ENCODE measurements at places on chromosomes 12 and 14.

- DNase-seq, result no peak
Measured at GRCh38 chr12:107818984-107819383, 44.5 kb downstream of the ASCL4 start.

DNA sequence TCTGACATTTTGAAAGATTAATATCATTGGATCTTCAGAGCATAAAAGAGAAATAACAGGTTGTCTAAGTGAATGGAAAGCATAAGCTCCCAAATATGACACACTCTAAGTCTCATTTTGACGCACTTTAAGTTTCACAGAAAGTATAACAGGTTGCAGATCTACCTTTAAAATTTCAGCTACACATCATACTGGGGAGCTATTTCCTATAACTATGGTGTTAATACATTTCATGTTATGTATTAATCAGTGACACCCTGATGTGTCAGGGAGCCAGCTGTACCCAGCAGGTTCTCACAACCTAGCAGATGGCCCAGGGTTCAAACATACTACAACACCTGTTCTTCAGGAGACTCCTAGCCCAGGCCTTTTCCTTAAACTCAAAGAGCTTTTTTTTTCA lies 31.1 kb upstream of the TMX1 start:
- peak; percentile 94 for DNase-seq

- no peak for DNase-seq
Measured at GRCh38 chr14:68506645-68507419, 286.0 kb downstream of the ZFP36L1 start.

DNA sequence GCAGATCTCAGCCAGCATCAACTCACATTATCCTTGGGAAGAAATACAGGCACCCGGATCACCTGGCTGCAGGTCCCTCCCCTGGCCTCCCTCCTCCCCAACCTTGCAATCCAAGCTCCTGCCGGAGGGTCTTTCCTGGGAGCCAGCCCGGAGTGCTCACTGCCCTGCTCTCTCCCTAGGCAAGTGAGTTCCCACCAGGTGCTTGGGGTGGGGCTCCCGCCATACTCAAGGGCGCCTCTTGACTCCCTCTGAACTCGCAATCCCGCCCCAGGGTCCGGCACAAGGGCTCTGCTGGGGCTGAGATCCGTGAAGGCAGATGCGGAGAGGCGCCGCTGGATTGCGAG lies 1.2 kb upstream of the CEP170B start:
- no peak for DNase-seq

DNA sequence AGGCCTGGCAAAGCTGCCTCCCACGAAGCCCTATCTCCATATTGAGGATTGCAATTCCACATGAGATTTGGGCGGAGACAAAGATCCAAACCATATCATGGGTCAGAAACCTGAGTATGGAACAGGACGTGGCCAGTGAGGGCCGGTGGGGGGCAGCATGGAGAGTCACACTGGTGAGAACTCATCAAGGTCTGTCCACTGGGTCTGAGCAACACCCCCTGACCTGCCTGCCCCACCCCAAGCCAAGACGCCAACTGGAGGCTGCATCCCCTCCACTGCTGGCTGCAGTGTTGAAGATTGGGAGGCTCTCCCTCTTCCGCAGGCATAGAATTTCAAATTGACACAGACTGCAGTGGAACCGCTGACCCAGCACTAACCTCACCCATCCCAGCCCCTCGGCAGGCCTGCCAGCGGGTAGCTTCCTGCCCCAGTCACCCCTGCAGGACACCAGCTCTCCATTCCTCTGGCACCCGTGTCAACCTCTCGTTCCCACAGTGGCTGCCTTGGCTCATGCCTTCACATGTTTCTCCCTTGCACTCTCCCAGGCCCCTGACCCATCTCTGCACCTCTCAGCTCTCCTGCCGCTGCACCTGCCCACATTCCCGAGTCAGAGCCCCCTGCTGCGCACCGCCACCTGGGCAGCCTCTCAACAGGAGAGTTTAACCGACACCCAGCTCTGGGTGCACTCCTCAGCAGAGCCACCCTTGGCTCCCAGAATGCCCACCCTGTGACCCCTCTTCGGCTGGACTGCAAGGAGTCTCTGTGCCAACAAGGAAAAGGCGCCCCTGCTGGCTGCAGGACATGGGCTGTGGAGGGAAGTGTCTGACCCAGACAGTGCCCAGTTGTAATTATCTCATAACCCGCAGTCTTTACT lies 45.2 kb upstream of the PPP2R5C start:
- DNase-seq, result no peak

DNA sequence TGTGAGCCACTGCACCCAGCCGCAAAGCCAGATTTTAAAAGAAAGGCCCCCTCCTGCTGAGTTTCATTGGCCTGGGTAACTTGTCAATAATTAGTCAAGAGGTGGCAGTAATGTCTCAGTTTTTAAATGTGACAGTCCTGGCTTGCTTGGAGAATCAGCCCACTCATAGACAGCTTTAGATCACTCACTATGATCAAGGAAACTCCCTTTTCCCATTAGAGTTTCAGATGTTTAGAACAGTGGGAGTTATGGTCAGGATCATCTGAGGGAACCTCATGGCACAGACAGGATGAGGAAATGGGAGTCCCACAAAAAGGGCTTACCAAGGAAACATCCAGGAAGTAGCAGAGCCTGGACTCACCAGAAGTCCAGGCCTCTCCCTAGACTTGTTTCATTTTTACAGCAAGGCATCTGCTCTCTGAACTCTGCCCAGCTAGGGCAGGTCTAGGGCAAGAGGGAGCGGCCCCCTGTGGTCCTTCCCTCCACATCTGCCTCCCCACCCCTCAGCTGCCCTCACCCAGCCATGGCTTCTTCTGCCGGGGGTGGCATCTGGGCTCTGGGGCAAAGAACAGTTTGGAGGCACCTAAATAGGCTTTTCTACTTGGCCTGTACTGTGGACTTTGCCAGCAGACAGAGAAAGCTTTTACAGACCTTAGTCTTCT lies 11.2 kb downstream of the BCL2L14 start:
- DNase-seq, result no peak

- no peak for DNase-seq
Measured at GRCh38 chr14:78498062-78498595, 328.0 kb downstream of the NRXN3 start.

- peak; percentile 22 for DNase-seq
Measured at GRCh38 chr14:29982993-29983392, 55.3 kb upstream of the PRKD1 start.

GRCh38 chr12:106897981-106898901 lies 57.5 kb upstream of the TMEM263 start:
- no peak for DNase-seq

GRCh38 chr14:63893701-63894458 lies 41.1 kb downstream of the SYNE2 start:
- no peak for DNase-seq

DNA sequence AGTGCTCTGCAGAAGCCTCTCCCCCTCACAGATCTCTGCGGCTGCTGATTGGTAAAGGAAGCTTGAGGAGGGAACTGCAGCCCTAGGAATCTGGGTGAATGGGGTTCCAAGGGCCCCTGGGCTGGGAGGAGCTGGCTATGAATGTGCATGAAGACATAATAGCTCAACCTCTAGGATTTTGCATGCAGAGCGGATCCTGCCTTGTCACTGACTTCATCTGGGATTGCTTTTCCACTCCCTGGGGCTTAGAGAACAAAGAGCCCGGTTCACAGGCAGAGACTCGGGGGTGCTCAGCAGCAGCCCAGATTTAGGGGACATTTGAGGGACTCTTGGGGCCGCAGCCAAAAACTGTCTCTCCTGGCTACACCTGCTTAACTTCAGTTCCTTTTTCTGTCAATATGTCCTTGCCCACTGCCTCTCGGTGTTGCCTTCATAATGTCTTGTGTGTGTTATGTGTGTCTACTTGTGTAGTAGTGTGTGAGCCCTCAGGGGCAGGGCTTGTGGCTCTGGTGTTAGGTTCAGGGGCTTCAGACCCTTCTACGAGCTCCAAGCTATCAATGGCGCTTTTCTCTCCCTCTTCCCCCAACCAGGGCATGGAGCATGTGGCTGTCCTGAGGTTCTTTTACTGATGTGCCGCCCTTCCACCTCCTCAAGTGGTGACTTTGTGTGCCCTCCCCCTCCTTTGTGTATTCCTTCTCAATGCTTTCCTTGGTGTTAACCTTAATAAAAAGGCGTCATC lies 1.9 kb downstream of the CCDC184 start:
- no peak for DNase-seq

- no peak for DNase-seq
Measured at GRCh38 chr12:1835211-1836131, 15.1 kb downstream of the LRTM2 start.

GRCh38 chr12:48998497-48999353 lies 450 bp downstream of the DDN start:
- DNase-seq, result no peak

Measured in NCI-H524 treated with DMSO at 0.1 percent for 48 hours (cell line).